Ureter (tissue), 1 donor: ENCODE measurements at places on chromosomes 13 and 19. TPM values are rescaled to one million over a fixed set of nuclear protein-coding genes. Genes with fewer than 3 reads are reported as not detected.

Gene CD37
- 11.0 TPM for total RNA-seq

Gene FFAR3
- total RNA-seq = not detected

Gene GJB2
- 4.9 TPM for total RNA-seq

Gene ZNF850
- 2.8 TPM for total RNA-seq

Gene ZNF69
- total RNA-seq = 17.9 TPM

Gene PSG2
- not detected for total RNA-seq

Gene LIM2
- not detected for total RNA-seq

Gene CDC37
- 192 TPM for total RNA-seq

Gene ZNF284
- 2.0 TPM for total RNA-seq
